ENCODE measurements at places on chromosomes 3 and 15.
A peak's percentile ranks its signal among the peaks of the same experiment; 100 is the strongest.

- DNase-seq: no peak
Measured at GRCh38 chr3:9078561-9079240, 115.4 kb upstream of the RAD18 start.

GRCh38 chr3:184230081-184230602 is 757 bp downstream of the VWA5B2 start:
- DNase-seq: no peak

DNA sequence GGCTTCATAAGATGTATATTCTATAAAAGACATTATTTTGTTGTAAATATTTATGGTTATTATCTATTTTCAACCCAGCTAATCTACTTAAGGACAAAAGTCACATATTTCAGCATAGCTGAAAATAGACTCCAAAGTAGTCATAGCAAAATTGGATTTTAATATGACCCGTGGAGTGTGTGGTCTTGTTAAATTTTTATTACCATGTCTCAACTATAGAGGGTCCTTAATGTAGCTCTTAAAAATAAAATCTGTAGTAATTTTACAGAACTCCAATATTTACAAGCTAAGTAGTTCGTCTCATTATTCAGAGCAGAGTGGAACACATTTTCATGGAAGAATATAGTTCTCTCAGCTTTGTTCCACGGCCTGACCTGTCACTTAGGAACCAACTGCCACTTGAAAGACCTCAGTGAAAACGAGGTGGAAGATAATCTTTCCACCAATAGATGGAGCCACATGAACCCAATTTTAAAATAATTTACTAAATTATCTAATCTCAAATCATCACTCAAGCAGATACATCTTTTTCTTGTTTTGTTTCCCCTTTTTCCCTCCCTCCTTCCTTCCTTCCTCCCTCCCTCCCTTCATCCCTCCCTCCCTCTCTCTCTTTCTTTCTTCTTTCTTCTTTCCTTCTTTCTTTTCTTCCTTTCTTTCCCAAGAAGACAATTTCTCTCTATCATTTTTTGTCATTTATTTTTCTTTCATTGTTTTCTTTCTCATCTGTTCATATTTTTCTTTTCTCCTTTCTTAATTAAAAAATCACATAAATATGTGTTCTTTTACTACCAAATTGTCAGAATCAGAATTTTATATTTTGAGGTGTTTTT is 97.2 kb downstream of the CLDN1 start:
- no peak for DNase-seq

GRCh38 chr15:34514251-34514670 is 69.2 kb downstream of the GOLGA8B start:
- DNase-seq: no peak

GRCh38 chr3:89571707-89572106 is 464.3 kb downstream of the EPHA3 start:
- no peak for DNase-seq

- DNase-seq: no peak
Measured at GRCh38 chr3:146537603-146538002, 6.8 kb downstream of the PLSCR1 start.

DNA sequence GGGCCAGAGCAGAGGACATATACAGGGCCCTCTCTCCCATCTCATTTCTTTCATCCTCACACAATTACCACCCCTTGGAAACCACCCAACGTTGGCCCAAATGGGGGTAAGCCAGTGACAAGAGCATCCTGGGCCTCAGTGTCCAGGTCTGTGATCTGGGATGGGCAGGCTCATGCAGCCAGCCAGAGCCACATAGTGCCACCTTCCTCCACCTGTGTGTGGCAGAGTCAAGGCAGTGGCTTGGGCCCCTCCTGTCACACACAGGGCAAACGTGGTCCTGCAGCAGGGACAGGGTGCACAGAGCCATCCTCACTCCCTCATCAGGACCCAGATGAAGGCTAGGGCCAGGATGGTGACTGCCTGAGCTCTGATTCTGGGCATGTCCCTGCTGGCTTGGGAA is 2.3 kb upstream of the MYL3 start:
- DNase-seq: no peak

GRCh38 chr3:129446926-129447325 is 6.9 kb downstream of the IFT122 start:
- DNase-seq: no peak

- no peak for DNase-seq
Measured at GRCh38 chr3:5972586-5972985, 785.1 kb downstream of the EDEM1 start.

- no peak for DNase-seq
Measured at GRCh38 chr15:52378746-52379394, 83.3 kb upstream of the MYO5C start.

DNA sequence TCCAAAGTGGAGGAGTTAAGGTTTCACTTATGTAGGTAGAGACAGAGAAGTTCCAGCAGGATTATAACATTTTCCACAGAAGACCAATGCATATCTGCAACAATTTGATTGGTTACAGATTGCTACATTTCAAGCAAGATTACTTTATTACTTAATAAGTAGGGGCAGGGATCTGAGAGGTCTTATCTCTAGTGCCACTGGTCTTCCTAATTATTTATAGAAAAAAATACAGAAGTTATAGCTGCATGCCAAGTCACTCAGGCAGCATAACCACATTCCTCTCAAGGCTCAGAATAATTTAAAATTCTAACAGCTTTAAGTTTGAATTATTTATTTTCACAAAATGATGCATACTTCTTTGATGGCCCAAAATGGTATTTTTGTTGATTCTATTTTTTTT is 30.5 kb downstream of the RAD54L2 start:
- DNase-seq: no peak

- DNase-seq: no peak
Measured at GRCh38 chr3:81068546-81068945, 692.9 kb downstream of the GBE1 start.

DNA sequence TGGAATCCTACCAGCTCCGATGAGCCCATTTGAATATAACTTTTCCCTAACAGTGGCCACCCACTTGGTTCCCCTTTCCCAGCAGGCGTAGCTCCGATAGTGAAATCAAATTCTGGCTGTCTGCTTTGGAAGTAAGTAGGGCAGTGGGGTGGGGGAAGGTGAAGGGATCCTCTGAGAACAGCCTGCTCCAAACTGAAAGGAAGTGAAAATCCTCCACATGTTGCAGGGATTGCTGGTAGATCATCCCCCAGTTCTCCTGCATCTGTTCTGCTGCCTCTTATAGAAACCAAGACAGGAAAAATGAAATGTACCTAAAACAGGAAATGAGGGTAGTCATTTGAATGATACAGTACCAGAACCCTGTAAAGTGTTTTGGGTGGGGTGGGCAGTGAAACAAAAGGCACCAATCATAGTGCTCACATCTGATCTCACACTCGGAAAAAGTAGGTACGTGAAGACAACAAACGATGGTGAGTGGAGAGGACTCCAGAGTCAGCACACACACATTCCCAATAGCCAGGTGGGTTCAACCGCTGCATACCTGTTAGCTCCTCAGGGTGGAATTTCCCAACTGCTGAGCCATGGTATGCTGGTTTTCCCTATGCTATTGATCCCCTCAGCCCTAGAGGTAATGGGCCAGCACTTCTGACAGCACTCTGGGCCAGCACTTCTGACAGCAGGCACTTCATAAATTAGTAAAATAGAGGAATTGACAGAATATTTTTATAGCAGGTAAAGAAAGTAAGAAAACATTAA is 304.9 kb upstream of the ADAMTS9 start:
- no peak for DNase-seq

DNA sequence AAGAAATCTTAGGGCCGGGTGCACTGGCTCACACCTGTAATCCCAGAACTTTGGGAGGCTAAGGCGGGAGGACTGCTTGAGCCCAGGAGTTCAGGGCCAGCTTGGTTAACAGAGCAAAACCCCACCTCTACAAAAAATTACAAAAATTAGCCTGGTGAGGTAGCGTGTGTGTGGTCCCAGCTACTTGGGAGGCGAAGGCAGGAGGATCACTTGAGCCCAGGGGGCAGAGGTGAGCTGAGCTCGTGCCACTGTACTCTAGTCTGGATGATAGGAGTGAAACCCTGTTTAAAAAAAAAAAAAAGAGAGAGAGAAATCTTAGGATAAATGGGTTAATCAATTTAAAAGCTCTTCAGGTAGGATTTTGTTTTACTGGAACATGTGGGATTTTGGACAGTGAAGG is 31.2 kb upstream of the DUT start:
- DNase-seq: no peak

DNA sequence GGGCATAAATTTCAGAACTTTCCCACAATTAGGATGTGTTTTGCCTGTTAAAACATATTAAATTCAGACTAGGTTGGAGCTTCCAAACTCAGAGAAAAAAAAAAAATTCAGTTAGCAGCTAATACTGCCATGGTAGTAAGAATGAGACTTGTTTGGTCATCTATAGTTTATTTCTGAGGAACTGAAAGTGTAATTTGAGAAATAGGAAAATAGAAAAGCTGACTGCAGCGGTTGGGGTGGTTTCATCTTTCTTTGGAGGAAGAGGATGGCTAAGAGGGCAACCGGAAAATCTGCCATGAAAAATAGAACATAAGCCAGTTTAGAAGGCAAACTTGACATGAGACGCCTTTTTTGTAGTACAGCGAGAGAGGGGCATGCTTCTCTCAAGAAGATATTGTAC is 371.2 kb upstream of the ROBO2 start:
- no peak for DNase-seq

DNA sequence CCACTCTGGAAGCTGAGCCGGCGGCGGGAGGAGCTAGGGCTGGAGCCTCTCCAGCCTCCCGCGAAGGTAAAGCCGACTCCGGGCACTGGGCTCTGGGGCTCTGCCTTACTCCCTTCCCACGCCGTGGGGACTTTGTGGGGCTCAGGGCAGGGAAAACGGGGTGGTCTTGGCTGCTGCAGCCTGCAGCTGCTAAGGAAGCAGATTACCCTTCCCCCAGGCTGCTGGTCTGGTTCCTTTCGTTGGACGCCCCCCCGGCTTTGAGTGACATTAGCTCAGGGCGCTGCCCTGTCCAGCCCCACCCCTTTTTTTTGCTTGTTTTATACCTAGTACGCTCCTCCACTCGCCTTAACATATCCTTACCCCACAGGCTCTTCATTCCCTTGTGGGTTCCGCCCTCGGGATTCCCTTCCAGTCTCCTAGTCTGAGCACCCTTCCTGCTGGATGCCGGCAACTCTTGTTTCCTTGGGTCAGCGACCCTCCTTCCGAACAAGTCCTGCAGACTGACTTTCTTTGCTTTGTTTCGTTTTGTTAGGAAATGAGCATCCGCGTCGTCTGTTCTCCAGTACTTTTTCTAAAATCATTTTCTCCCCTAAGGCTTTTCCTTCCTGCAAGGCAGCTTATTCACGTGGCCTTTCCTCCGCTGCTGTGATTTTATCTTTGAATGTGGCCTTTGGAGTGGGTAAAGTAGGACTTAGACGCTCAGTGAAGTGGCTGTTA is 551 bp downstream of the DNAJC13 start:
- peak; percentile 41 for DNase-seq

DNA sequence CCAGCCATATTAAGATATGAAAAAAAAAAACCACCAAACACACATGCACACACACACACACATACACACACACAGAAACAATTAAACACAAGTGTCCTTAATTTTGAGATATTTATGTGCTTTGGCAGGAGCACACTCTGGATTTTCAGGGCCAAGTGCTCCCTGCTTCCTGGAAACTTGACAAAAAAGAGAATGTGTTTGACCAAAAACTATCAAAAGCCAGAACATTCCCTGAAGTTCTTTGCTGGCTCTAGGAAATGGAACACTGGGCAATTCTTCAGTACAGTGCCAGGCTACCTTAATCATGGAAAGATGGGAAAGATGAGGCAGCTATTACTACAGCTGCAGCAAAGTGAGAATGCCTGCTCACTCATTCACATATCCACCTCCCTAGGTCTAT is 44.6 kb downstream of the P3H2 start:
- no peak for DNase-seq

GRCh38 chr3:72334681-72335457 is 513.4 kb downstream of the SHQ1 start:
- no peak for DNase-seq

GRCh38 chr3:2967871-2968270 is 142.3 kb downstream of the IL5RA start:
- DNase-seq: no peak

DNA sequence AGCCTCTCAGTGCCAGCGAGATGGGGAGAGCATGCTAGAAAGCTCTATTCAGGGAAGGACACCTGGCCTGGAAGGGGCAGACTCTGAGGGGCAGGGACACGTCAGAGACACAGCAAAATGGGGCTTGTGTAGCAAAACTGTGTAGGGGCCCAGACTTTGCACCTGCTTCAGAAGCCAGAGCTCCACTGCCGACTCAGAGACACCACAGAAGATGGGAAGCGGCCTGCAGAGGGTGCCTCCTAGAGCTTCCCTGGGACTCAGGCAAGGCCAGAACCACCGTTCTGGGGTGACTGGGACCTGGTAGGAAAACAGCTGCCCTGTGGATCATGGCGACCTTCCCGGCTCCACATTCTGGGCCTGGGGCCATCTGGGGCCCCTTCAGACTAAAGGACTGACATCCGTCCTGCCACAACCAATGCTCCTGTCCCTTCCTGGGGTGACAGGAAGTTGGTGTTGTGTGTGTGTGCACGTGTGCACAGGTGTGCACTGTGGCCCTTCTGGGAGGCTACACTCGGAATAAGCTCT is 17.4 kb upstream of the TKT start:
- DNase-seq: no peak

DNA sequence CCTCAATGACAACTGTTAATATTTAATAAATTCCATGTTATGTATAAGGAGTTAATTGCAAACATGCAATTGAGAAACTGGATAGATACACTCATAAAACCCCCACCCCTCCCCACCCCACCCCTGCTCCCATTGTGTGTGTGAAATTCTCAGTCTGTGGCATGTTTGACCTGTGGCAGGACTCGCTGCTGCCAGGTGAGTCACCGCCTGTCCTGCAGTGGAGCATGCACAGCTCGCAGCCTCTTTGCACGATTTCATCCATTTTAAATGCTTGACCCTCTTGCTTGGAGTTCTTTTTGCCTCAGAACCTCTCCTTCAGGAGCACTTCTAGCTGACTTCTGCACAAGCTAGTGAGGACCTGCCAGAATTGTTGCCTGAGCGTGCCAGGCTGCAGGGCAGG is 5.3 kb upstream of the APEH start:
- DNase-seq: no peak

- no peak for DNase-seq
Measured at GRCh38 chr15:71545223-71545760, 265.1 kb upstream of the NR2E3 start.

- DNase-seq: no peak
Measured at GRCh38 chr15:69535101-69535638, 82.6 kb downstream of the RPLP1 start.

GRCh38 chr3:173066044-173067004 is 74.7 kb downstream of the SPATA16 start:
- no peak for DNase-seq

DNA sequence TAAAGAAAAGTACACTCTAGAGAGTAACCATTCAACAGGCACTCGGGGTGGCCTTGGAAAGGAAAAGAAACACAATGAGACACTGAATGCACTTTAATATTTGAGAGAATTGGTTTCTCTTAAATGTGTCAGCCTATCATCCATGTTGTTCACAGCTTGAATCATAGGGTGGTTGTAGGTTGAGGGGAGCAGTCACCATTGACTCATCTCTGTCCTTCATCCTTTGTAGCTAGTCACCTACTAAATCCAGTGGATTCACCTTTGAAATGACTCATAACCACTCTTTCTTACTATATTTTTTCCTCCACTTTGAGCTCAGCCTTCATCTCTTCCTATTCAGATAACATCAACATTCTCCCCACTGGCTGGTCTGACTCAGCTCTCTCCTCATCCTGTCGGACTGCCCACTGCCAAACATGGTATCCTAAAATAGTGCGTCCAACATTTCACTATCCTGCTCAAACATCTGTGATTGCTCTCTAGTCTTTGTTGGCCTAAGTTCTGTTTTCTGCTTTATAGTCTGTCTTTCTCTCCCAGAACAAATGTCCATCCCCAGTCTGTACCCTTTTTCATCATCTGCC is 182.7 kb upstream of the GADL1 start:
- DNase-seq: no peak
